A172 (cell line): ENCODE measurements at places on chromosomes 13 and 19. TPM values are rescaled to one million over a fixed set of nuclear protein-coding genes. Genes with fewer than 3 reads are reported as not detected.

The SPACA4 gene
- not detected in 2 replicates for total RNA-seq

The COLGALT1 gene
- 161 and 173 TPM in 2 replicates for total RNA-seq

The METTL21C gene
- not detected in 2 replicates for total RNA-seq

The PRKCG gene
- 2.2 TPM in 1 of 2 replicates, not detected in the other for total RNA-seq

The HSPB6 gene
- total RNA-seq: 0.07 and 0.72 TPM in 2 replicates

The KLK4 gene
- total RNA-seq: not detected in 2 replicates

The NKPD1 gene
- total RNA-seq: not detected in 2 replicates

The PALM3 gene
- 3.0 and 6.2 TPM in 2 replicates for total RNA-seq

The U2AF1L4 gene
- 6.9 and 18.0 TPM in 2 replicates for total RNA-seq

The ZIC2 gene
- 4.7 and 5.5 TPM in 2 replicates for total RNA-seq

The KLF12 gene
- total RNA-seq: 5.5 and 6.8 TPM in 2 replicates

The SLITRK1 gene
- total RNA-seq: 0.72 and 0.89 TPM in 2 replicates
